ENCODE measurements at places on chromosomes 7 and 10.
A peak's percentile ranks its signal among the peaks of the same experiment; 100 is the strongest.

DNA sequence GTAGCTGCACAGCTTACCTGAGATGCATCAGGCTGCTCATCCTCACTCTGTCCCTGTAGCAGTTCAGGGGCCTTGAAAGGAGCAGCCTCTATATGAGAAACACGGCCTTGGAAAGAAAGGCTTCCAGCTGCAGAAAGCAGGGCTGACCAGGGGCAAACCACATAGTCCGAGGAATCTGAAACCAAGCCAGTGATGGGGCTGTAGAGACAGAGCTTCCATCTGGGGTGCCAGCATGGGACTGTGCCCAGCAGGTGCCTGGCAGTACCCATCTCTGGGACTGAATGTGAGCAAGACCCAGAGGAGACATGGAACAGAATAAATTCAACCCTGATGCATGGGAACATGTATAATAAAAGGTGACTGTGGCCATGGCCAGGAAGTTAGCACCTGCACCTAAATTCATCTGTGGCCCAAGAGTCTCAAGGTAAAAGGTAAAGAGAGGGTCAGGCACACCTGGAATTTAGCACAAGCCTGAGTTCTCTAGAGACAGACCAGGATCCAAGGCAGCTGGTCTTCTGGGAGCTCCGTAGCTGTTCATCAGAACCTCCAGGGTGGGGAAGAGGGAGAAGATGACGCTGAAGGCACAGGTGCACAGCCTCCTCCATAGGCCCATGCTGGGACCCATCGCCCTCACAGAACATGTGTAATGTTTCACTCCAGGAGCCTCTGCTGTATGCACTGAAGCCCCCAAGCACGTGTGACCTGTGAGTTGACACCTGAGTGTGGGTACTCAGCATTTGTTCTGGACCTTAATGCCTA lies 25.3 kb downstream of the FRMPD2 start:
- DNase-seq: no peak

DNA sequence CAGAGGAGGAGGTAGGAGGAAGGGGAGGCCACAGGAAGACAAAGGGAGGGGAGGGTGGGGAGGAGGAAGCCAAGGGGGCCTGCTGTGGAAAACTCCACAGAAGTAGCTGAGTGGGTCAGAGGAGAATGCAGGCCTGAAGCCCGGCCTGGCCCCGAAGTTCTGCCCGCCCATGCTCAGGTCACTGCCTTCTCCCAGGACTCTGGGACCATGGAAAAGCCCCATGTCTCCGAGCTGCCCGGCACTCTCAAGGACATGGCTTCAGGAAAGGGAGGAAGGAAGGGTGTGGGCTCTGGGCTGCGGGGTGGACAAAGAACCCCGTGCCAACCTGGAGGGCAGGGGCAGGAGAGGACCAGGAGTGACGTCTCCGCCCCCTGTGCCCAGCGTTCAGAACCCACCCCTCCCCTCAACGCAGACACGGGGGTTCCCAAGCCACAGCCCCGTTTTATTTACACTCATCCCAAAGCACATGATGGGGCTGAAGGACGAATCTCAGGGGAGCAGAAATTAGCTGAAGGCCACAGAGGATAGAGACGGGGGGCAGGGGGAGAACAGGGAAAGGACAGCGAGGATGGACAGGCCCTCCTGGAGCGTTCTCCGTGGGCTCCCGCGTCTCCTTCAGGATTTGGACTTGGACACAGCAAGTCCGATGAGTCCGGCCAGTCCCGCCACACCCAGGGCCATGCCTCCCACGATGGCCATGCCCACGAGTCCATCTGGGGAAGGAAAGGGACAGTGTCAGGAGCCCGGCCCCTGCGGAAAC lies 1.8 kb upstream of the CLDN15 start:
- DNase-seq: no peak

- DNase-seq: no peak
These were observed 1.2 kb downstream of the OPN4 start for GRCh38 chr10:86655596-86655995.

DNA sequence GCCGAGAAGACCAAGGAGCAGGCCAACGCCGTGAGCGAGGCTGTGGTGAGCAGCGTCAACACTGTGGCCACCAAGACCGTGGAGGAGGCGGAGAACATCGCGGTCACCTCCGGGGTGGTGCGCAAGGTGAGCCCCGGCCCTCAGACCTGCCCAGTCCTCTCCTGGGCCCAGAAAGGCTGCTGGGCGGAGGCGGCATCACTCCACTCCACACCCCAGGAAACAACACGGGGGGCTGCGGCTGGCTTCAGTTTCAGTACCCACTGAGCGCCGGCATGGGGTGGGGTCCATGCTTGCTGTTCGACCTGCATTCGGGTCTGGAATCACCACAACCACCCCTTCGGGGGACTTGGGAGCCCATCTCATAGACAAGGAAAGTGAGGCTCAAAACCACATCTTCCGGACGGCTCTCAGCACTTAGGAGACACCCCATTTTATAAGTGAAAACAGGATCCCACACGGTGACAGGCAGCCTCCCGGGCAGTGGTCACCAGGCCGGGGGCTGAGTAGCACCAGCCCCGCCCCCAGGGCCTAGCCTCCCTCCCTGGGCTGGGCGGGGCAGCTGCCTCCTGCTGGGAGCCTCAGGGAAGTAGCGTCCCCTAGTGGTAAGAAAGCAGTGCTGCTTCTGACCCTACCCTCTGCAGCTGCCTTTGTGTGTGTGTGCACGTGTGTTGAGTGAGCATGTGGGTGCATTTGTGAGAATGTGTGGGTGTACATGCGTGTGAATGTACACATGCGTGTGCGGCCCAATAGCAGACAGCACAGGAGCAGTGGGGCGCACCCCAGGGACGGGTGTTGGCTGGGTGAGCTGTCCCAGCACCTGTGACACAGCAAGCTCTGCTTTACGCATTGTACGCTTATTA lies 1.8 kb downstream of the SNCG start:
- DNase-seq: no peak

DNA sequence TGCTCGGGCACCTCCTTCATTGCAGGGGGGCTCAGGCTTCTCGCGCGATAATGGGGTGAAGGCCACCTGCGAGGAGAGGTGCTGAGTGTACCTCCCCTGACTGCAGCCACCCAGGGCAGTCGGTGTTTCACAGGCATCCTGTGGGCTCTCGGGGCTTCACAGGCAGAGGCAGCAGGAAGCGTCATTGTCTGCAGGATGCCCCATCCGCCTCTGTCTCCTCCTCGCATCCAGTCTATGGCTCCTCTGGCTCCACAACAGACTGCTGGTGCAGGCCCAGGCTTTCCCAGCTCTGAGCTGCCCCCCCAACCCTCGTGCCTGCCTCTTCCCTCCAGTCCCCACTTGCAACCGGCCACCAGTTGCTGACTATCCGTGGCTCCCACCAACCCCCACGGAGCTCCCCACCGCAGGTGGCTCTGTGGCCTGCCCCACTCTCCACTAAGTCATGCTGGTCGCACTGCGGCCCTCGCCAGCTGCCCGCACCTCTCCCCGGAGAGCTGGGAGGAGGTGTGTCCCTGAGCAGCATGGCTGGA lies 36.5 kb downstream of the CAMK2B start:
- no peak for DNase-seq

DNA sequence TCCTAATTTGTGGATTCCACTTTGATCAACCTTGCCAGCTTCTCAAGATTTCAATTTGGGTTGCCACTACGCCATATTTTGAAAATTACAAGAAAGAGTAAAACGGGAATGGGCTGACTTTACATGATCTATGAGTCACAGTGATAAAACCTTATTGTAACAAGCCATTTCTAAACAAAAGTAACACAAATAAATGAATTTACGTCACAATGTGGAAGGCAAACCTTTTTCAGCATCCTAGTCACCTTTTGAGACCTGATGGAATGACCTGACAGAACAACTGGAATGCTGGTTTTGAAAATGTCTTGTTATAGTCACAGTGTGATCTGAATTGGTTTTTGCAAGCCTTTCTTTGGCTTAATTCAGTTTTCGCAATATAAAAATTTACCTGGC lies 85.9 kb downstream of the CDK6 start:
- DNase-seq: no peak

DNA sequence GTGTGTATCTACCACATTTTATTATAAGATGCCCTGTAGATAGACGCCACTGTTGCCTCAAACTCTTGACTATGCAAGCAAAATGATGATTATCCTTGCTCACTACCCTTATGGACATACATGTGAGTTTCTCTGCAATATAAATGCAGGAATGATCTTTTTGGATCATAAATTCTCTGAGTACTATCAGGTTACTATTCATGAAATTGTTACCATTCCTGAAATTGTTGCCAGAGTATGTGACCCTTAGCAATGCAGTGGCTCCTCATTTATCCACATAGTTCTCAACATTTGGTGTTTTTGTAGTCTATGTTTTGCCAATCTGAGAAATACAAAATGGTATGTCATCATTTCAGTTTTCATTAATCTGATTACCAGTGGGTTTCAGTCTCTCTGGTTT lies 166.2 kb upstream of the FAM3C start:
- DNase-seq: no peak

- DNase-seq: no peak
These were observed 49.1 kb downstream of the FEZF1 start for GRCh38 chr7:122255454-122255853.

GRCh38 chr10:110724116-110724921 lies 80.2 kb downstream of the RBM20 start:
- DNase-seq: no peak

- peak; percentile 72 for DNase-seq
These were observed at the start of gene NUB1 for GRCh38 chr7:151341357-151342101. NUB1 (plus strand) TSS chr7:151341812; CDS start chr7:151345350, 3,538 bp downstream.

DNA sequence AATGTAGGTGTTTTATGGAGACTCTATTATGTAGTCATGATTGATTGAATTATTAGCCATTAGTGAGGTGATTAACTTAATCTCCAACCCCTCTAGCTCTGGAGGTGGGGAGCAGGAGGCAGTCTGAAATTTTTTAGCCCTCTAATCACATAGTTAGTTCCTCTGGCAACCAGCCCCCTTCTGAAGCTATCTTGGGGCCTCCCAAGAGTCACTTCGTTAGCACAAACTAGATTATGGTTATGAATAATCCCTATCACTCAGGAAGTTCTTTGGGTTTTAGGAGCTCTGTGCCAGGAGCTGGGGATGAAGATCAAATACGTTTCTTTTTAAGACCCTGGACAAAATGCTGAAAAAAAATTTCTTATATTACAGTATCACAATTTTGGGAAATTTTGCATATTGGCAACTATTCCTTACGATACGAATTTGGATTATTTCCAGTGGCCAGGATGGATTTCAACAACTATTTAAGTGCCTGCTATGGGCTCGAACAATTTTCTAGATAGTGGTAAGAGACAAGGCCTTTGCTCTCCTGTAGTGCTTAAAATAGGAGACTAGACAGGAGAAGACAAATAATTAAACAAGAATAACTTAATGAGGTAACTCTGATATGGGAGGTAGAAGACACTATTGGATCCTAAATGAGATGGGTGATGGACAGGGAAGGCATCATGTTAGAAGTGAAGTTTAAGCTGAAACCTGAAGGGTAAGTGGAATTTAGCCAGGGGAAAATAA lies 52.9 kb downstream of the BTAF1 start:
- DNase-seq: no peak

- DNase-seq: no peak
These were observed 85.6 kb downstream of the AOAH start for GRCh38 chr7:36638586-36639263.

GRCh38 chr7:130415006-130415405 lies 25.8 kb downstream of the CEP41 start:
- no peak for DNase-seq

- DNase-seq: no peak
These were observed 9.1 kb upstream of the PRKRIP1 start for GRCh38 chr7:102387064-102387463.

- no peak for DNase-seq
These were observed 18.5 kb upstream of the PRRT4 start for GRCh38 chr7:128379900-128380479.

GRCh38 chr10:89543841-89544240 lies 8.4 kb upstream of the SLC16A12 start:
- DNase-seq: no peak

GRCh38 chr10:3563298-3563697 lies 221.7 kb downstream of the KLF6 start:
- DNase-seq: no peak

DNA sequence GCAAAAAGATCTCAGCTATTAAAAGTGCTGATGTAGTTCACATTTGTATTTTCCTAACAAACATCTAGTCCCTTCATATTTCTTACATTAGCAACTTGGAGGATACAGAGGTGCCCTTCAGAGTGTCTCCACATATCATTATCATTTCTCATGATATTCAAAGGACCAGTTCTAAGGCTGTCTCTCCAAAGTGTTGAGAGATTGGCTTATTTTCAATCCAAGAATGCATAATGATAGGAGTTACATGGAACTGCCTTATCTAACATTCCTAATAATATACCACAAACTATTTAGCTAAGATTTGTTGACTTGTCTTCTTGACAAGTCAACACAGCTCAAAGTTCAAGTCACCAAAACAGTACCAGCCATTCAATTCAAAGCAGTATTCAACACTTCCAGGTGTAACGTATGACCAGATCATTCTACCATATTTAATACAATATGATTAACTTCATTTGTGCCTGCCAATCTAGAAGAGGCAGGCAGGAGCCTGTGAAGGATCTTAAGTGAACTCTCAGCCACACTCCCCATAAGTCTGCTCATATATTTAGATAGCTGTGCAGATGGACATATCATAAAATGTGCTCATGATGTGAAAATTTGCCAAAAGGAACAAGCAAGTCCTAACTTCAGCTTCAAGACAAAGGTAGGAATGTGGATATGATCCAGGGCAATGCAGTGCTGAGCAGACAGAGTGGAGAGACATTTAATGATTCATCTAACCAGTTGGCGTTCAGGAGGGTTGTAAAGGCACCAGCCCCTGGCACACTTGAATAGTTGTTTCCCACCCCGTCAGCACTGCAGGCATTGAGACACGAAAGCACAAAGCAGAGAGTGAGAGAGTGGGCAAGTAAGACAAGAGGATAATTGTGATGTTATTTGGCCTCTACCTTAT lies 108.3 kb downstream of the MTERF1 start:
- DNase-seq: no peak

GRCh38 chr7:18495412-18496340 lies at the start of gene HDAC9:
HDAC9 (plus strand) TSS chr7:18495749; CDS start chr7:18496303, 554 bp downstream.
- no peak for DNase-seq

DNA sequence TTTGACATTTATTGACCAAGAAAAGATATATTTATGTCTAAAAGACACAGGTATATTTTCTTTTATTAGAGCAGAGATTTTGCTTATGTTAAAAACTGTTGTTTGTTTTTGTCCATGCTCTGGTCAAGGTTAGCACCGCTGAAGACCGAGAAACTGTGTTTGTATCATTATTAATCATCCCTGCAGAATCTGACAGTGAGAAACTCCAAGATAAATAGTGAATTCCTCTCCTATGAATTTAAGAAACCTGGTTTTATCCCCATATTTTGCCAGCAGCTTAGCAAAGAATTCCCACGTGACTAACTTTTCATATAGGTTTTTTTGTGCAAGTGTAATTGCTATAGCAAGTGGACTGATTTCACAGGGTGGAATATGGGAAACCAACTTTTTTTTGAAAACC lies 77.6 kb downstream of the FRMD4A start:
- DNase-seq: no peak

- no peak for DNase-seq
These were observed 25.4 kb upstream of the LRGUK start for GRCh38 chr7:134101716-134102115.

GRCh38 chr7:96701258-96701657 lies 8.4 kb downstream of the SEM1 start:
- no peak for DNase-seq

All from amygdala (tissue), 56 donors.